ENCODE measurements at places on chromosomes 6 and 20.

GRCh38 chr6:104784884-104785283 is 74.8 kb downstream of the HACE1 start:
- DNase-seq: no peak

DNA sequence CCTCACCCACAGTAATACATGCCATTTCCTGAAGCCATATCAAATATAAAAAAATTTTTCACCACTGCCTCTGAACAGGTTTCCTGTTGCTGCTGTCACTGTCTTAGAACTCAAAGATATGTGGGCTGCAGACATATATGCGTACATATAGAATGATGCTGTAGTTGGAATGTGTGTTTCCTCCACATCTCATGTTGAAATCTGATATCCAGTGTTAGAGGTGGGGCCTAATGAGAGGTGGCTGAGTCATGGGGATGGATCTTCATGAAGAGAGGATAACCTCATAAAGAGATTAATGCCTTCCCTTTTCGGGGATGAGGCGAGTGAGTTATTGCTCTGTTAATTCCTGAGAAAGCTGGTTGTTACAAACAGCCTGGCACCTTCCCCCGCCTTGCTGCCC is 7.7 kb upstream of the SCP2D1 start:
- DNase-seq: no peak

- no peak for DNase-seq
Measured at GRCh38 chr20:49633643-49634042, 65.7 kb upstream of the PTGIS start.

DNA sequence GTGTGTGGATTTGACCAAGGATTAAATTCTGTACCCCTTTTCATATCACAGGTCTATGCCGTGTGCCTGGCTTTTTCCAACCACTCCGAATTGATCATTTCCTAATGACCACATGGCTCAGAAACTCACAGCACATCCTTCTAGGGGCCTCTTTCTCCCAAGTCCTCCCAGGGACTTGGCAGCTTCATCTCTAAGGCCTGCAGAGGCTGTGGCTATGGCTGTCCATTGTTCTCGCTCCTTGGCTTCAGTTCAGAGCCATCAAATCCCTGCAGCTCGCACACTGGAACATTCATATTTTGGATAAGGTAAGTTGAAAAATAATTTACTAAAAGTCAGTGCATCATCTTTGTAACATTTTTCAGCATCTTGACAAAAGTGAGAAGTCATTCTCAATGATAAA is 497.2 kb upstream of the CDH4 start:
- no peak for DNase-seq

- DNase-seq: no peak
Measured at GRCh38 chr20:11155156-11155756, 481.5 kb upstream of the JAG1 start.

DNA sequence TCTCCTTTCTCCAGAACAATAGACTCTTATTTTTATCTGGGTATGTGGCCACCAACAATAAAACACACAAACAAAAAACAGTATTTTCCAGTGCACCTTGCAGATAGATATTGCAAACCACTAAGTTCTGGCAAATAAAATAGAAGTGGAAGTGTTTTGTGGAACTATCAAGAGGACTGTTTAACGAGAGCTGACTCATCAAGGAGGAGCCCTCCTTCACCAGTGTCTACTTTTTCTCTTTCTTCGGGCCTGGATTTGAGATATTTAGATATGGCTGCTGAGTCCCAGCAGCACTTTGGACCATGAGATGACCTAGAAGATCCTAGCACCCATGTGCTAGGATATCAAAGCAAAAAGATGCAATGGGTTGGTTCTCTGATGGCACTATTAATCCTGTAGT is 154.7 kb downstream of the AIG1 start:
- no peak for DNase-seq

DNA sequence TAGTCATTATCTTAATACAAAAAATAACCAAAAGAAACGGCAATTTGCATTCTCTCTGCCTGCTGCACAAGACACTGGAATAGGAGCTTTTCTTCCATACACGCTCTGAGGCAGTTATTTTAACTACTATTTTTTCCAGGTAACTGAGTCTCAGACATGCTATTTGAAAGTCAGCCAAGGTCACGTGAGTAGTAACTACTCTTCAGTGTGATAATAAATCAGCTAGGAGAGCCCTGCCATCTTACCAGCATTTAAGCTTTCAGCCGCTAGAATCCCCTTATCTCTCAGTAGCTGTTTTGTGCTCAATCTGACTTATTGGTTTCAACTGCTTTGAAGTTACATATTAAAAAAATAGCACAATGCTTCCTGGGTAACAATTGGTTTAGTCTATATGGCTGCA is 84.5 kb downstream of the NRN1 start:
- DNase-seq: no peak

GRCh38 chr6:26349964-26350857 is 14.8 kb upstream of the BTN3A2 start:
- no peak for DNase-seq

DNA sequence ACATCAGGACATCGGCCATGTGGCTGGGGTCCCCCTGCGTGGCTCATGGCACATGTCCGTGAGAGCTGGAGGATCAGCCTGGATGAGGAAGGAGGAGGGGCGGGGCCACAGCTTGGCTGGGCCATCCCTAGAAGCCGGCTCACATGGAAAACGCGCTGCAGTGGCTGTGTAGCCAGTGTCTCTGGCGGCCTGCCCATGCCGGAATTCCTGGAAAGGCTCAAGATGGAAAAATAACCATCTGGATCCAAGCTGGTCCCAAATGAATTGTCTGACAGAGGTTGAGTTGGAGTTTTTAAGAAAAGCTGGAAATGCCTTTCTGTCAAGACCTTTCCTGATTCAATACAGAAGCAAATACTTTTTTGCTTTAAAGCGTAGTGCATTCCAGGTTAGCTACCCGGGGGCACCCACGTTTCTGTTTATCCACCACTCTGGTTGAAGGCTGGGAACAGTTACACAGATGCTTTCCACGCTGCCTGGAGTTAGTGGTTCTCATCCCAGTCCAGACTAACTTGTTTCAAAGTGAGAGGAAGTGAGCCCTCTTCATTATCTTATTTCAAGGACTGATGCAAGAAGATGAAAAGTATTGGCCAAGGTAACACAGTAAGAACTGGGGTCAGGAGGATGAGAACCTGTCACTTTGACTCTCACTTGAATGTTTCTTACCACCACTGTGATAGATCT is 99.0 kb downstream of the GMPR start:
- no peak for DNase-seq

- DNase-seq: no peak
Measured at GRCh38 chr6:170369403-170369802, 62.8 kb downstream of the FAM120B start.

- no peak for DNase-seq
Measured at GRCh38 chr6:70680396-70680795, 12.7 kb downstream of the SMAP1 start.

- DNase-seq: no peak
Measured at GRCh38 chr6:1110164-1110563, 201.7 kb upstream of the FOXQ1 start.

DNA sequence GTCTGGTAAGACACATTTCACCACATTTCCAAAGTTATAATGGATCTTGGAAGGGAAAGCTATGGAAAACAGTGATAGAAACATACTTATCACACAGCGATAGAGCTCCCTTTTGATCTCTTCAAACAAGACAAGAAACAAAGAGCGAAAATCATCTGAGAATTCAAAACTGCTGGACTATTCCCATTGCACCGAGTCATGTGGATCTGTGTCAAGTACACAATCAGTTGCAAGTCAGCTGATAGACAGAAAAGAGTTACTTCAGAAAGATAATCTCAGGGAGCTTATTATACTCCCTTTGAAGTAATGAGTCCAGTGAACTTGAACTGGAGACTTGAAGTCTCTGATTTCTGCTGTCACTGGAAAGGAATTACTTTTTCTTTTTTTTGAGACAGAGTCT is 89.7 kb upstream of the GCM1 start:
- DNase-seq: no peak

DNA sequence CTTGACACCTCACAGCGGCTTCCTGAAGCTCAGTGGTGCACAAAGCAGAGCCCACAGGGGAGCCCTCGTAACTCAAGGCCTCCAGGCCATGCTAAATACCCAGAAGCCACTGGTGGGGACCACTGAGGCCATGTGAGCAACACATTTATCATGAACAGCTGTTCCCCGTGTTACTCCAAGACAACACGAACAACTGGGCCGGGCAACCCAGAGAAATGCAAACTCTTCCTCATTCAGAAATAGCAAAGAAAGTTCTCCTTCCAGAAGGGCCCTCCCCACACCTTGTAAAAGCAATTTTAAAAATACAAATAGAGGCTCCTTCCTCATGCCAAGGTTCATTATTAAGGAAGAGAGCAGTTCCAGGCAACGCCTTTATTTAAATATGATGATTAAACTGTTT is 36.3 kb upstream of the SLCO4A1 start:
- peak; percentile 73 for DNase-seq

- DNase-seq: no peak
Measured at GRCh38 chr20:39282619-39283092, 320.5 kb downstream of the DHX35 start.

DNA sequence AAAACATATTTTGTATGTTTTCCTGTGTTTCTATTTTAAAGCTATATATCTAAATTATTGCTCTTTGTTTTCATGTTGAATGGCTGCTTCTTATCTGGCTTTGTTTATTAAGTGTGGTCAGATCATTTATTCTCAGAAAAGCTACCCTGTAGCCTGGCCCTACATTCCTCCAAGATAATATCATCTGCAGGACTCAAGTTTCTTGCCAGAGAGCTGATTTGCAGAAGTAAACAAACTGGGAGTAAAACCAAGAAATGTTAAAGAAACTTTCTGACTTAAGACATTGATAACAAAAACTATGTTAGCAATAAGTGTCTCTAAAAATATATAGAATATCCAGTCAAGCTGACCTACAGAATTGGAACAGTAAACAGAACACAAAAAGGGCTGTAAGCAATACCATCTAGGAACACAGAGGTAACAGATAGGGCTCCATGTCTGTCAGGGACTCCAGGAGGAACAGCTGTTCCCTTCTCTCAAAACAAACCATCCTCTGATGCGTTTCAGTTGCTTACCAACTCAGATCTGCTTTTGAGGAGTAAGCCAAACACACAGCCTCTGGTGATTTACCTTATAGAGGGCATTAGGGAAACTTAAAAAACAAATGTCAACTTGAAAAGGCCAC is 17.5 kb upstream of the CEP85L start:
- no peak for DNase-seq

DNA sequence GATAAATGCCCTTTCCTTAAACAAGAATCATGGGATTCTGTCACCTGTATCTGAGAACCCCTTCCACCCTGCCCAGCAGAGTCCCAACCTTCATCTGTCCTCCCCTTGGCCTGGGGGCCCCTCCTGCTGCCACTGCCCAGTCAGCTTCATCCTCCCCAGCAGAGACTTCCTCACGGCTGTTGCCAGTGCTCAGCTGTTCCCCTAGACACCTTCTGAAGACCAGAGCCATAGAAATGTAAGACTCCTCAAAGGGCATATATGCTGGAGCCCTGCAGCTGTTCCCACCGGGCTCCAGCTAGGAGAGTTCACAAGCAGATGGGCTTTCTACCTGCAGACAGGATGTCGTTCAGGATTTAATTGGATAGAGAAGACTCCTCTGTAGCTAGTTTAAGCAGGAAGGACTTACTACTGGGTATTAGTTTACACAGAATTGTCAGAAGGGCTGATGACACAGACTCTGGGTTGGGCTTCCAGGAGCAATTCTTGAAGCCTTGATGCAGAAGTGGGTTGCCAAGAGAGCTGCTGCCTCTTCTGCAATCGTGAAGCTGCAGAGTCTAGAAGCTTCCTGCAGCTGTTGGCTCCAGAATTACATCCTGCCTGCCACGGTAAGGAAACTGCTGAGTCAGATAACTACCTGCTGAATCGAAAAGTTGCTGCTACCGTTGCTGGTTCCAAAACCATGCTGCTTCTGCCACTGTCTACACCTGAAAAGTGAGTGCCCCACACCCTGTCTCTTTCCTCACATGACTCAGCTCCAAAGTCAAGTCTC is 57.1 kb upstream of the MLN start:
- peak; percentile 39 for DNase-seq
